ENCODE measurements at places on chromosomes 12 and 14.

DNA sequence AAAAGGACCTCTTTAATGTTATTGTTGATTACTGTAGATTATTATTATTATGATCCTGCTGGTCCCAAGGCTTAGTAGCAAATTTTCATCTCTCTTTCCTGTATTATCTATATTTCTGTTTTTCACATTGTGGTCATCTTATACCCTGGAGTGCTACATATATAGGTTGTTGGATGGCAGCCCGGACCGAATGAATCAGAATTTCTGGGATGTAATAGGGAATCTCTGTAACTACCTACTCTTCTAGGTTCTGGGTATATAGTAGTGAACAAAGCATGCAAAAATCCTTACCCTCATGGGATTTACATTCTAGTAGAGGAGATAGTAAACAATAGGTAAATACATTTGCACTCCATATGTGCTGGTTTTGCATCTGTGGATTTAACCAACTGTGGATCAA lies 31.4 kb downstream of the NUBPL start:
- DNase-seq = no peak

- DNase-seq = no peak
Observed at GRCh38 chr12:64506955-64507354, 55.0 kb downstream of the TBK1 start.

GRCh38 chr12:75986001-75986746 lies 45.4 kb downstream of the PHLDA1 start:
- no peak for DNase-seq

GRCh38 chr14:61533513-61534255 lies 161.6 kb upstream of the HIF1A start:
- DNase-seq = no peak

DNA sequence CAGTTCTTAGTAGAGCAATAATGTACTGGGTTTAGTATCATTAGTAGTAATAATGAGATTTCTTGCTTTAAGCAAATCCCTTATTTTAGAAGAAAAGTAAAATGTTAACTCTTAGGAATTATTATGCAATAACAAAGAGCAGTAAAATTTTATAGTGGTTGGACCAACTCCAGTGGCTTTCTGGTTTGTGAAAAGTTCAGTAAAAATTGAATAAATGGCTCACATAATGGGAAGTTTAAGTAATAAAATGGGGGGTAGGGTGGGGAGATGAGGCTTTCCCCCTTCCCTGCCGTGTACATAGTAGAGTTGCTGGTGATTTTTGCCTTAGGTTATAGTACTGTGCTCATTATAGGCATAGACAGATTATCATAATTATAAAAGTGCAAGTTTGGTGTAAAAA lies 250.5 kb upstream of the ATP2B1 start:
- no peak for DNase-seq

- no peak for DNase-seq
Observed at GRCh38 chr14:63283884-63284248, 34.9 kb downstream of the GPHB5 start.

DNA sequence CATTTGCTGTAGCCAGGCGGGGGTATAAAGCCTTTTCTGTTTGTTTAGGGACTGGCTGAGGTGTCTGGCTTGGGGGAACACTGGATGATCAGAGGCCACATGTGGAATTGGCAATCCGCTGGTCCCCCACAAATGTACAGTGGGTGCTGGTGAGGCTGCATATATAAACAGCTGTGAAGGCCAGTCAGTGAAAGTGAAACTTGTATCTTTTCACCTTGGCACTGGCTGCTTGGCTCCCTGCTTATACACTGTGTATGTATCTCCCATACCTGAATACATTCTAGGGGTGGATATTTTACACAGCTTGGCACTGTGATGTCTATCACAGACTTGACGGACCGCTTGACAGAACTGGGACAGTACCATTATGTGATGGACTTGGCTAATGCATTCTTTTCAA lies 246.8 kb upstream of the AVPR1A start:
- DNase-seq = no peak

DNA sequence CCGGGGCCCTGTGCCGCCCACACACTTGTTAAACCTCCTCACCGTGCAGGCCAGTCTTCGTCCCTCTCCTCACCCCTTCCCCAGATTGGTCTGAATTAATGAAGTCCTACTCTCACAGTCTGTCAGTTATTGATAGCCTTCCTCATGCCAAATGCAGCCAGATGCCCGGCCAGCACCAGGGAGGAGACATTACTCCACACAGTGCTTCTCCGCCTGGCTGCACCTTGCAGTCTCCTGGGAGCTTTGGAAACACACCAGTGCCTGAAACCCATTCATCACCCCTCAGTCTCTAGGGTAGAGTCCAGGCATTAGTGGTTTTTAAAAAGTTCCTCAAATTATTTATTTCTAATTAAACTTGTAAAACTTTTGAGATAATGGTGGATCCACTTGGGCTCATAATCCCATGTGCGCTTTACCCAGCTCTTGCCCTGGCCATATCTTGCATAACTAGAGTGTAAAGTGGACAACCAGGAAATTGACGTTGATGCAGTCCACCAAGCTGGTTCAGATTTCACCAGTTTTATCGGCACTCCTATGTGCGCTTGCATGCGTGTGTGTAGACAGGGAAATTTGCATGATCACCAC lies 38.2 kb upstream of the TSPAN9 start:
- no peak for DNase-seq

DNA sequence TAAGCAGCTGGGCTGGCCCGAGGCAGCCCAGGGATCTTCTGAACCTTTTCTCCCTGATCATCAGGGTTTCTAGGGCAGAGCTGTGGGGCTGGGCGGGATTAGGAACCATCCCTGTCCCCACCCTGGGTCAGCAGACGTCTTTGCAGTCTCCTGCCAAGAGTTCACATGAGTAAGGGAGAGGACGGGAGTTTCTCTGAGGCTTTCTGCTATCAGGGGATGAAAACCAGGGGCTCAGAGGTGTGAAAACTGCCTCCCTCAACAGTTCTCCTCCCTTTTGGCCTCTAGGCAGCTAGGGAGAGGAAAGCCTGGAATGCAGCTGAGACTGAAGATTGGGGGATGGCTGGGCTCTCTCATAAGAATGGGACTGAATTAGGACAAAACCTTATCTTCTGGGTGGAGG lies 7.9 kb downstream of the ZNF385A start:
- no peak for DNase-seq

GRCh38 chr14:105702275-105702817 lies 176.0 kb downstream of the TMEM121 start:
- no peak for DNase-seq

GRCh38 chr12:127300075-127300474 lies 966.9 kb upstream of the TMEM132C start:
- DNase-seq = no peak

GRCh38 chr14:99525699-99526080 lies 44.5 kb downstream of the CCNK start:
- no peak for DNase-seq

- no peak for DNase-seq
Observed at GRCh38 chr14:99541677-99542470, 60.7 kb downstream of the CCNK start.

DNA sequence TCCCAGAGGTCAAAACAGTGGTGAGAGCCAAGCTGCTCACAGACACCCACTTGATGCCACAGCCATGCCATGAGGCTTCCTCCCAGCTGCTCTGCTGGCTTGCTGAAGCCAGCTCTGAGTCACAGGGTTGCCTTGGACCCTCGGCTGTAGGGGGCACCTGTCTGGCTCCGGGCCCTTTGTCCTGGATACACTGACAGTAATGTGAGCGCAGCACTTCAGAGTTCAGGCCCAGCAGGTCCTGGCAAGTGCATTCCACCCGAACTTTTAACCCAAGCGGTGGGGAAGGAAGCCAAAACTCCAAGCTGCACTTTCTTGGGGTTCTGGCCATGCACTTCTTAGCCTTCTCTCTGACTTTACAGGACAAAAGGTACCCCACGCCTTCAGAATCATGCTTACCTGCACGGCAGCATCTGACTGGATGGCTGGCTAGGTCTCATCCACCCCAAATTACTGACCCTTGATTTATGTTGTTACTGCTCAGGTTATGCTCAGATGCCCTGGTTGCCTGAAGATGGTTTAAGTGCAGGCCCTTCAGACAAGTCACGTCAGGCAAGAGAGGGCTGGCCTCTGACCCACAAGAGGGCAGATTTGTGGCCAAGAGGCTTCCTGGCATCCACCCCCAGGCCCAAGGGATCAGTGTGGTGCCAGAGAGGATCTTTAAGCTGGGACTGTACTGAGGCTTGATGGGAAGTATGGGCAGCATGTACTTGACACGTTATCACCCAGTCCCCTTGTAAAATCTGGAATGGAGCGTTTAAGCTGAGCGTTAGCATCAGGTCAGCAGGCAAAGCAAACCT lies 24.8 kb downstream of the SLC25A29 start:
- DNase-seq = no peak

GRCh38 chr12:18684430-18684829 lies 53.4 kb downstream of the PLCZ1 start:
- DNase-seq = no peak

GRCh38 chr12:62802984-62803383 lies 132.0 kb downstream of the PPM1H start:
- DNase-seq = no peak

GRCh38 chr14:54291491-54292191 lies 105.2 kb upstream of the CDKN3 start:
- no peak for DNase-seq

DNA sequence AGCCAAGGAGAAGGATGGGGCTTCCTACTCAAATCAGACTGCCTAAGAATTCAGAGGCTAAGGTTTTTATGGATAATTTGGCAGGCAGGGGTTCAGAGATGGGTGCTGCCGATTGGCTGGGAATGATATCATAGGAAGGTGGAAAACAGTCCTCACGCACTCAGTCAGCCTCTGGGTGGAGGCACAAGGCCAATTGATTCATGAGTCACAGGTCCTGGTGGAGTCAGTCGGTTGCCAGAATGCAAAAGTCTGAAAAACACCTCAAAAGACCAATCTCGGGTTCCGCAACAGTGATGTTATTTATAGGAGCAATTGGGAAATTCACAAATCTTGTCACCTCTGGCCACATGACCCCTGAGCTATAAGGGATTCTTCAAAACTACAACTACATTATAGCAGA lies 105.5 kb downstream of the GXYLT1 start:
- no peak for DNase-seq

DNA sequence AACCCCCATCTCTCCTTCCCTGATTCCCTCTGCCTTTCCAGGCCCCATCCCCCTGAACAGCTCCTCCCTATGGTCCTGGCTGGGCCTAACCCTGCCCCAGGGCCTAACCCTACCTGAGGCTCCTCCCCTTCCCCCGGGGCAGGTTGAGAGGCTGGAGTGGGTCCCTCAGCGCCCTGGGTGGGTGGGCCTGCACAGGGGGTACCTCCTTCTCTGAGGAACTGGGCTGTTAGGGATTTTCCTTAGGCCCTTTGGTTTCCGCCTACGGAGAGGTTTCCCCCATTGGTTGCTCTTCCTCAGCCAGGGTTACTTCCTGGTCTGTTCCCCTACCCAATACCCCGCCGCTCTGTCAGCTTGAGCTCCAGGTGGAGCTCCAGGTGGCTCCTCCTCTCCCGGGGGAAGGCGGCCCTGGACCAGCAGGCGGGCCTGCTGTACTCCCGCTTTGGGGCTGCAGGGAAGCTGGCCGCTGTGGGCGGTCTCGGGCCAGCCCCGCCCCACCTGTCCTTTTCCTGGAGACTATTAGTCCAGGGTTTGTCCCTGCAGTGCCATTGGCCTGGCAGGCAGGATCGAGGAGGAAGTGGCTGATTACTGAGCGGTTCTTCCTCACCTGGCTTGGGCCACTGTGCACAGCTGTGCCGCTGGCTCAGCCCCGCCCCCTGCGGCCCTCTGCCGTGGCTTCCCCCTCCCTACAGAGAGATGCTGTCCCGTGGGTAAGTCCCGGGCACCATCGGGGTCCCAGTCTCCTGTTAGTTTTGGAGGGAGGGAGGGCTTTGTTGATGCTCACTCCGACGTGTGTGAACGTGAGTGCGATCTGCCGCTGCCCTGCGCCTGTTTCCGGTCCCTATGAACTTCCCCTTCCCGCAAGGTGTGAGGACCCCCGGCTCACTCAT lies 2.5 kb downstream of the C12orf57 start:
- peak; percentile 61 for DNase-seq

DNA sequence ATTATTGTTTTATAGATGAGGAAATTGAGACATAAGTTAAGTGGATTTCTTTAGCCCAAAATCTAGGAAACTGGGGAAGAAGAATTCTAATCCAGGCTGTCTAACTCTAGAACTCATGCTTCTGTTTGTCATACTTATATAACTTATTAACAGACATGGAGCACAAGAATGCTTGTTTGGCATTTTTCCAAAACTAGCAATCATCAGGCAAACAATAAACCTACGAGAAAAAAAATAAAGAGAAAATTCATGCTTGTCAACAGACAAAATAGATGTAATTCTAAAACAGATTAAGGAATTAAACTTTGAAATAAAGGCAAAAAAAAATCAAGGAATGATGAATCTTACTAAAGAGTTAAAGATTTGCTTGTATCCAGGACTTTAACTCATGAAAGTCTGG lies 103.1 kb downstream of the METTL25 start:
- no peak for DNase-seq

GRCh38 chr14:52365071-52365470 lies 51.0 kb downstream of the PTGER2 start:
- DNase-seq = no peak

GRCh38 chr12:97404093-97404492 lies 58.5 kb upstream of the RMST start:
- no peak for DNase-seq

DNA sequence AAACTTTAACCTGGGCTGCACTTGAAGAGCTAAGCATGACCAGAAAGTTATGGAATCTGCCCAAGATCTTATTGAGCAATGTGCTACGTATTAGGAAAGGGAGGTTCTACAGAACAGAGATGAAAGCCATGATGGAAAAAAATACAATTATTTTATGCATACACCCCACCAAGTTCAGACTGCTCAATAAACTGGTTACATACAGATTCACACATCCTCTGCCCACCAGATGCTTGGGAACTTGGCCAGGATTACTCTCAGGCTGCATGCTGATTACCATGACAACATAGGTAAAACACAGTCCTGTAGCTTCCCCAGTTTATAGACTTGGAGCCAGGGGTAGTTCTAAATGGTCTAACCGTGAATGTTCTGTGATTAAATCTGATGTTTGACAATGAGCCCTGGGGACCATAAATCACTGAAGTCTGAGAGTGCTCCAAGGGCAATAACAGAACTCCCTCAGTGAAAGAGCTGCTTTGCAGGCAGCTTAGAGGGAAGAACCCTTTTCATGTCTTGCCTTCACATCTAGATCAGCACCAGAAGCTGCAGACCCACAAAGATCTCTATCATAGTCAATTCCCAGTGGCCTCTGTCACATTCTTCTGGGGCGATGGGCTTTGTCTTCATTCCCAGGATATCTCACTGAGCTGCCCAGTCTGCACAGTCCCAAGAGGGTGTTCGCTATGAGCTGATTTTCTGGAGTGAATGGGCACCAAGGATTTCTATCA lies 232.2 kb downstream of the EMP1 start:
- DNase-seq = no peak

- no peak for DNase-seq
Observed at GRCh38 chr14:65352964-65353530, 59.5 kb upstream of the FUT8 start.

DNA sequence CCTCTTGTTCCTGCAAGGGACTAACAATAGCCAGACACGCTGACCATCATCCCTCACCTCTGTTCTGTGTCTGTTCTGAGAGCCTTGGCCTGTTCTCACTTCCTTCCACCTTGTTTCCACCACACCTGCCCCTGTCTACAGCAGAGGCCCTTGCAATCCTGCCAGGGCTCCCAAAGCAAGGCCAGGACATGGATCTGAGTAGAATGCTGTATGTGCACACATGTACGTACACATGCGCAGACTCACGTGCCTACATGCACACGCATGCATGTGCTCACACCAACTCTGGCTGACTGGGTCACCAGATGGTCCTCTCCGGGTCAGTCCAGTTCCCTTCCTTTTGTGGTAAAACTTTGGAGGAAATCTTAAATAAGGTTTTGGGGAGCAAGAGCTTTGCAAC lies 133.0 kb upstream of the C14orf180 start:
- DNase-seq = no peak
